Left ventricle myocardium inferior (tissue), 1 donor: ENCODE measurements at places on chromosomes 7 and 10.

GRCh38 chr7:106022193-106022821, 59.2 kb downstream of the CDHR3 start:
- no peak for DNase-seq

DNA sequence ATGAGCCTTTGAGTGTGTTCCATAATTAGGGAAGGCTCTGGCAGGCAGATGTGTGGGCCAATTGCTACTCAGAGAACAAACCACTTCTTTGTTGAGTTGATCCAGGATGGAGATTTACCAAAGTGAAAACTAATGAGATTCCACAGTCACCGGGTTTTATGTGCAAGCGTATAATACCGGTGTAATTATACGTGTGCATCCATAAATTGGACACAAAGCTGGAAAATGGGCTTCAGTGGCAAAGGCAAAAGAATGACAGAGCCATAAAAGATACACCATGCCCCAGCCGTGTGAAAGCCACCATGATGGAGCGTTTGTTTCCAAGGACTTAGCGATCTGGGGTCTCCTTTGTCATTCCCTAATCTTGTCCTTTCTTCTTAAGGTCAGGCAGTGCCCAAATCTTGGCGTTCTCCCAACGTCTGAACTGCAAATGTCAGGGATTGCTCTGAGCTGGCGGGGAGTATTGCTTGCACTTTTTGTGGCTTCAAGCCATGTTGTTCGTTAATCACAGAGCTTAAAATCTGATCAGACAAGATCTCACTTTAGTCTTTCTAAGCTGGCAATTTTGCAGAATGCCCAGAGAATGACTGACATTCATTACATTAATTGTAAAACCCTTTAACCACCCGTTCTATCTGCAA, 70.1 kb downstream of the NPTX2 start:
- no peak for DNase-seq

- no peak for DNase-seq
These were observed 2.8 kb downstream of the CAMK2G start for GRCh38 chr10:73871295-73872189.

- DNase-seq: peak; percentile 52
These were observed 90.3 kb downstream of the INPP5A start for GRCh38 chr10:132627666-132628531.

DNA sequence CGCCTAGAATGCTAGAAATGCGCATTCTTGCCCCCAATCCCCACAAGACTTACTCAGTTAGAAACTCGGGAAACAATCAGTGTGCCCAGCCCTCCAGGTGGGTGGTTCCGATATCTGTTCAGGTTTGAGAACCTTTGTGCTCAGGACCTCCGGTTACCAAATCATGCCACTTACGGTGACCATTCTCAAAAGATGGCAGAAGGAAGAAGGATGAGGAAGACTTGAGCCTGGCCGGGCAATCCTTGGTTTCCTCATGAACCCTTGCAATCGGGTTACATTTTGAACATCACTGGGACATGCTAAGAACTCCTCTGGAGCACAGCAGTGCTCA, 52.1 kb downstream of the RBM17 start:
- DNase-seq: no peak

DNA sequence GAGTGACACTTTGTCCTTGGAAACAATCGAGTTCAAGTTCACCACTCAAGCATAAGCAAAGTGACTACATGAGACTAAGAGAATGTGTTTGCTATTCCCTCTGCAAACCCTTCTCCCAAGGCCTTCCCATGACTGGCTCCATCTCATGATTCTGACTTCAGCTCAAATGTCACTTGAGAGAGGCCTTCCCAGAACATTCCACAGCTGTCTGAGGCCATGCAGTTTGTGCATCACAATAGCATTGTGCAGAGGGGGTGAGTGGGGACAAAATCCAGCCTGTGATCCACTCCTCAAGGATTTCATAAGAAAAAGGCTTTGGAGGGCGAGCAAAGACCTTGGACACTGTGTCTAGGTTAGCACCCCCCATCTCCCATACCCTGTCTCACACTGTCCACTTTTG, 6.9 kb upstream of the LRMDA start:
- no peak for DNase-seq

DNA sequence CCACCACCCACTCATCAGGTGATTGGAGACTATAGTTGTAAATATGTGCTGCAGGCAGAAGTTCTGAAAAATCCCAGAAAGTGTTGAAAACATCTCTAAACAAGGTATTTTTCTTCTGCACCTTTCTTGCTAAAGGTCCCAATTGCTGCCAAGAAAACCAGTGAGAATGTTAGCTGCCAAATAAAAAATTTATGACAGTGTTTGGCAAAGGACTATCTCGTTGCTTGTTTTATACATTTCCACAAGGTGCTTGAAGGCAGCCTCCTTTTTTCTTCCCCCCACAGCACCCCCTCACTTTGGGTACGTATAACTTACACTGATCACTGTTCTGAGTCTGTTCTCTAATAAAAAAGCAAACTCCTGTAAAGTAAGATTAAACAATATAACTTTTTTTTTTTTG, 158.6 kb upstream of the TCF7L2 start:
- no peak for DNase-seq

GRCh38 chr10:76902949-76903348, 734.7 kb downstream of the KCNMA1 start:
- DNase-seq: peak; percentile 67

DNA sequence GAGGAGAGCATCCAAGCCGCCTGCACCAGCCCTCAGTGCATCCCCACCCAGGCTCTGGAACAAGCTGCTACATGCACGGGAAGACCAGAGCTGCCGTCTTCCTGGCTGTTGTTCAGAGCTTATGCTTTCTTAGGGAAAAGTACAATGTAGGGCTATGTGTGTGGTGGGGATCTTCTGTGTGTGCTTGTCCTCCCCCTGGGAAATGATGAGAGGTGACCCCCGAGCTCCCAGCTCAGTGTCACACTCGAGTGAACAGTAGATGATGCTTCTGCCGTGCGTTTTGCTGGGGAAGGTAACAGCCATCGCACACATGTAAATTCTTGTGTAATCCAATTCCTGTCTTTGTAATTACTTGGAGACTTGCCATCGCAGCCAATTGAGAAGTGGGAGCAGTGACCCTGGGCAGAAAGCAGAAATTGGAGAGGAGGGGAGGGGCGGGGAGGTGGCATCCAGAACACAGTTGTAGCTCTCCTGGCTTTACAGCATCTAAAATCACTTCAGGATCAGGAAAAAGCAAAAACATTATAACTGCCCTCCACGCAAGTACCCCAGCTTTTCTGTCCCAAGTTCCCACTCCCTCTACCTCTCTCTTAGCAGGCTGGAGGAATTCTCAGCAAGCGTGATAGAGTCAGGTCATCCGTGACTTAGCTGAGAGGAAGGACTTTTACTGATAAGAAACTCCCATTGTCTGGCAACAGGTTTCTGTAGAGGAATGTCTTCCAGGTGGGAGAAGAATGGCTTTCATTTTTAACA, 149.6 kb downstream of the TCF7L2 start:
- DNase-seq: no peak

DNA sequence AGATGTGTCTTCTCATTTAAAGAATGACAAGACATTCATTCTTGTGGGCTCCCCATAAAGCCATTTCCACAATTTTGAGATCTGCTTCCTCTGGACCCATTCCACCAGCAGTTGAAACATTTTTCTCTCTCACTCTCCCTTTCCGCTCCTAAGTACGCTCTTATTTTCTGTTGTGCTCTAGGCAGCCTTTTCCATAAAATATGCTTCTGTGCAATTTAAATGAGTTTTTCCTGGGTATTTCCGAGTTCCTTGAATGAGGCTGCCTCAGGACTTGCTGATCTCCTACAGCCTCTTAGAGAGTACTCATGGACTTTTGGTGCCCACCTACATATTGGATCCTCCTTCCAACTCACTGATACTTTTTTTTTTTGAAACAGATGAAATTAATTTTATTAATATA, 23.6 kb upstream of the AKR1D1 start:
- DNase-seq: no peak

DNA sequence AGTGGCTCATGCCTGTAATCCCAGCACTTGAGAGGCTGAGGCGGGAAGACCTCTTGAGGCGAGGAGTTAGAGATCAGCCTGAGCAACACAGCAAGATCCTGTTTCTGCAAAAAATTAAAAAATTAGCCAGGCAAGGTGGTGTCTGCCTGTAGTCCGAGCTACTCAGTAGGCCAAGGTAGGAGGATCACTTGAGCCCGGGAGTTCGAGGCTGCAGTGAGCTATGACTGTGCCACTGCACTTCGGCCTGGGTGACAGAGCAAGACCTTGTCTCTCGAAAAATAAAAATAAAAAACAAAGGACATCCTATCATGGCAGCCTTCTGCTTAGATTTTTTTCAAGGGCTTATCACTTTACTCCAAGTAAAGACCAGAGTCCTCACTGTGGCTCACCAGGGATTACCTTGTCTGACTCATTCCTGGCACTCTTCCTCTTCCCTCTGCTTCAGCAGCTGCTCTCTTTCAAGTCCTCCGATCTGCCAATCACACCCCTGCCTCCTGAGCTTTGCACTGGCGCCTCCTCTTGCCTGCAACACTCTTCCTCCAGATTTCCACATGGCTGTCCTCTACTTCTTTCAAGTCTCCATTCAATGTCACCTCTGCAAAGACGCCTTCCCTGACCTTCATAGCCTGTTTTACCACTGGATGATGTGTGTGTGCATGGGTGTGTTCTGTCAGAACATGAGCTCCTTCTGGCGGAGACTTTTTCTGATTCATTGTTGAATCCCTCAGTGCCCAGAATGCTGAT, 7.7 kb downstream of the PRTFDC1 start:
- no peak for DNase-seq

DNA sequence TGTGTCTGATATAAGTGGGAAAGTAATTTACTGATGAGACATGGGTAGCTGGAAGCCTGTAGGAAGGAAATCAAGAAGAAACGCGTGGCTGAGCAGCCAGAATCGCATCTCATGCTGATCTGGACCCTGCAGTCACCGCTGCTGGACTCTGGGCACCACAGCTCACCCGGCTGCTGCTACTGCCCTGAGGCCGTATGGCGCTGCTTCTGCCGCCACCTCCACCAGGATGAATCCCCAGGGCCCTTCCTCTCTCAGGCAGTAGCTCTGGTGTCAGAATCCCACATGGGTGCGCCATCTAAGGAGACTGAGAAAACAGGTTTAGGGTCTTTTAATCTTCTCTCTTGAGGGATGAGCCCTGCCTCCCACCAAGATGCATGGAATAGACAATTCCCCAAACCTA, 70.3 kb upstream of the AGK start:
- no peak for DNase-seq

DNA sequence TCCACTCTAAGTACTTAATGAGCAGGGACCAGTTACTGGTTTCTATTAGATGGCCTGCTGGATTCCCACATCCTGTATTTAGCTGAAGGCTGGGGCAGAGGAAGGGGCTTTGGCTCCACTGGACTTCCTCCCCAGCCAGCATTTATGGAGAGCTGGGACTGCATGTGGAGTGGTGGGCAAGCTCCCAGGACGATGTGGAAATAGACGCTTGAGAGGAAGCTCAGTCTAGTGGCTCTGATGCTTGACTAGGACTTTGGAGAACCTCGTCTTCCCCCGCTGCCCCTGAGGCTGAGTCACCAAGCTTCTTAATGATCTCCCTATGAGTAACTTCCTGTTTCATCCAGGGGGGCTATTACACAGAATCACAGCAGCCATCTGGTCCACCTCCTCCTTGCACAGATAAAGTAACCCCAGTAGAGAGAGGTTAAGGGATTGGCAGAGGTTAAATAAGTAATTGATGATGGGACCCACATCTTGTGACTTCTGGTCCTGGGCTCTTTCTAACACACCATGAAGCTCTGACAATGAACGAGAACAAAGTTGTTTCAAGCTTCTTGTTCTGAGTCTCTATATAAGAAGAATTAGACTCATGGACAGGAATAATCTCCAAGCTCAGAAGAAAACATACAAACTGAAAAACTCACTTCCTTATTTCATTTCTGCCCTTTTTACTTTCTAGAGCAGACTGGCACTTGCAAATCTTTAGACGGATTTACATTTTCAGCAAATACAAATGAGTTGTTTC, 126.2 kb downstream of the PRPF18 start:
- peak; percentile 84 for DNase-seq

GRCh38 chr10:22984066-22984465, 56.2 kb downstream of the ARMC3 start:
- no peak for DNase-seq

- no peak for DNase-seq
These were observed 1129.4 kb upstream of the LRRTM3 start for GRCh38 chr10:65796472-65796871.

GRCh38 chr10:5045095-5045494, 41.4 kb upstream of the AKR1C2 start:
- no peak for DNase-seq

GRCh38 chr7:50863053-50863452, 80.4 kb upstream of the GRB10 start:
- DNase-seq: no peak

- peak; percentile 44 for DNase-seq
These were observed 39.2 kb upstream of the OTUD1 start for GRCh38 chr10:23399701-23400144.

GRCh38 chr7:79806161-79806734, 328.4 kb upstream of the GNAI1 start:
- no peak for DNase-seq

DNA sequence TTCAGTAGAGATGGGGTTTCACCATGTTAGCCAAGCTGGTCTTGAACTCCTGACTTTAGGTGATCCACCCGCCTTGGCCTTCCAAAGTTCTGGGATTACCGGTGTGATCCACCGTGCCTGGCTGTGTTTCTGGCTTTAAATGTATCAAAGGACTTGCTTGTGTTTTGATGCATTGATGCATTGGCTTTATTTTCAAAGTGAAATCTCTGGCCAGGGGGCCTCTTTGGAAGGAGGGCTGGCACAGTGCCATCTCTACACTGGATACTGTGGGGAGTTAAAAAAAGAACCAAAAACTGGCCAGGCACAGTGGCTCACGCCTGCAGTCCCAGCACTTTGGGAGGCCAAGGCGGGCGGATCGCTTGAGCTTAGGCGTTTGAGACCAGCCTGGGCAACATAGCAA, 16.0 kb downstream of the MNX1 start:
- DNase-seq: no peak

- DNase-seq: no peak
These were observed 194.9 kb upstream of the CDCA7L start for GRCh38 chr7:22140578-22140977.

DNA sequence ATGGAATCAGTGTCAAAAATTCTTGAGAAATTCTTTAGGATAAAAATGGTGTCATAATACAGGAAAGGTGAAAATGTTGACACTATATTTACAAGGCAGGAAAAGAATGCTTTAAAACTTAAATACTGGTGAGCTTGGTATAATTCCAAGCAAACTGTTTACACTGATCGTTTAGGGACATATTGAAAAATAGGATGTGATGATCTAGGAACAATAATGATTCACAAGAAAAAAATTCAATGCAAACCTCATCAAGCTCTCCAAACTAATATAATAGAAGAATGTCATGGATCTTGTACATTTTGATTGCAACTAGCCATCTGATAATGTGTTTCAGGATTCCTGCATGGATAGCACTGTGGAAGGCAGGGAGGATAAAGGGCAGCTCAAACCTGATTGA, 98.4 kb downstream of the CHRM2 start:
- no peak for DNase-seq
